Endothelial cell of umbilical vein (primary cell): ENCODE measurements at places on chromosomes 7 and 10. TPM values are rescaled to one million over a fixed set of nuclear protein-coding genes. Genes with fewer than 3 reads are reported as not detected.
A peak's percentile ranks its signal among the peaks of the same experiment; 100 is the strongest.

TAS2R5 gene
- total RNA-seq: 0.85 and 2.0 TPM in 2 replicates

FFAR4 gene
- total RNA-seq: not detected in 2 replicates

EPHB6 gene
- total RNA-seq: 2.9 TPM in 2 replicates

ADGRA1 gene
- total RNA-seq: not detected in 2 replicates

ETV1 gene
- total RNA-seq: 16.6 and 18.7 TPM in 2 replicates

ZNF804B gene
- not detected in 2 replicates for total RNA-seq

- DNase-seq: peak; percentile 96
Observed at GRCh38 chr10:16995867-16996529, 133.6 kb downstream of the CUBN start.

DNA sequence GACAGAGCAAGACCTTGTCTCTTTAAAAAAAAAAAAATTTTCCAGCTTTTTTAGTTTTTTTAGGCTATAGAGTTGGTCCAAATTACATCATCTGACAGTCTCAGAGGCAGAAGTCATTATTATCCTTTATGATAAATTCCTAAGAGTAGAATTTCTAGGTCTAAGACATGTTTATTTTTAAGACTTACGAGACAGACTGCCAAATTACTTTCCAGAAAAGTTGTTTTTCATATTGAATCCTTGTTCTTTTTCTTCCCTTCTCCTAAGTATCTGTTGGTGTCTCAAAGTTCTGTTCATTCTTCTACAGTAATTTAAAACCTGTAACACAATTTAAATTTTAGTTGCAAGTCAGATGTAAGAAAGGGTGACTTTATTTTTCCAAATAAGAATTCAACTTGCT lies 421.4 kb downstream of the GALNT17 start:
- DNase-seq: no peak

GRCh38 chr10:35398355-35398754 lies 62.0 kb downstream of the CCNY start:
- no peak for DNase-seq

DNA sequence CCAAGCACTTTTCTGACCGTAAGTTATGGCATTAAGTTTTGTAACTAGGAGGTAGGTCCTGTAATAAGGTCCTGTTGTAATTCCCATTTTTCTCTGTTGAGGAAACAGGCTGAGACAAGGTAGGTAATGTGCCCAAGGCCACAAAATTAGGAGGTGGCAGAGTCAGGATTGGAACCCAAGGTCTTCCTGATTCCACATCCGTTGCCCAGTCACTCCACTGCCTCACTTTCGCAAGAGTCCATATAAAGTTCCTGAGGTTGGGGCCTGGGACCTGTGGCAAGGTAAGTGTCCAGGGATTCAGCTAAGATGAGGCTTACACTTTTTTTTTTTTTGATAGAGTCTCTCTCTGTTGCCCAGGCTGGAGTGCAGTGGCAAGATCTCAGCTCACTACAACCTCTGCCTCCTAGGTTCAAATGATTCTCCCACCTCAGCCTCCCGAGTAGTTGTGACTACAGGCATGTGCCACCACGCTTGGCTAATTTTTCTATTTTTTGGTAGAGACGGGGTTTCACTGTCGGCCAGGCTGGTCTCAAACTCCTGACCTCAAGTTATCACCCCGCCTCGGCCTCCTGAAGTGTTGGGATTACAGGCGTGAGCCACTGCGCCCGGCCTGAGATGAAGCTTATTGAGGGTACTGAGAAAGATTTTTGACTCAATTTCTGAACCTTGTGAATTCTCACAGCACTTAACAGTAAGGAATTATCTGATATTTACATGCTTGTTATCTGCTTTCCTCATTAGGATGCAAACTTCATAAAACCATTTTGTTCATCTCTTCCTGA lies 20.3 kb upstream of the GNA12 start:
- DNase-seq: no peak

DNA sequence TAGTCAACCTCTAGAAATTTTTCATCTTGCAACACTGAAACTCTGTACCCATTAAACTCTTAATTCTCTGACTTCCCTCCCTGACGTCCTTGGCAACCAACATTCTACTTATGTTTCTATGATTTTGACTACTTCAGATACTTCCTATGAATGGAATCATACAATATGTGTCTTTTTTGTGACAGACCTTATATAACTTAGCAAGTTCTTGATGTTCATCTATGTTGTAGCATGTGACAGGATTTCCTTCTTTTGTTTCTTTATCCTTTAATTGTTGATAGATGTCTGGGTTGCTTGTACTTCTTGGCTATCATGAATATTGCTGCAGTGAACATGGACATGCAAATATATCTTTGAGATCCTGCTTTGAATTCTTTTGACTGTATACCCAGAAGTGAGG lies 240.8 kb downstream of the ADK start:
- peak; percentile 63 for DNase-seq

GRCh38 chr10:51620131-51620530 lies 79.3 kb downstream of the CSTF2T start:
- no peak for DNase-seq

DNA sequence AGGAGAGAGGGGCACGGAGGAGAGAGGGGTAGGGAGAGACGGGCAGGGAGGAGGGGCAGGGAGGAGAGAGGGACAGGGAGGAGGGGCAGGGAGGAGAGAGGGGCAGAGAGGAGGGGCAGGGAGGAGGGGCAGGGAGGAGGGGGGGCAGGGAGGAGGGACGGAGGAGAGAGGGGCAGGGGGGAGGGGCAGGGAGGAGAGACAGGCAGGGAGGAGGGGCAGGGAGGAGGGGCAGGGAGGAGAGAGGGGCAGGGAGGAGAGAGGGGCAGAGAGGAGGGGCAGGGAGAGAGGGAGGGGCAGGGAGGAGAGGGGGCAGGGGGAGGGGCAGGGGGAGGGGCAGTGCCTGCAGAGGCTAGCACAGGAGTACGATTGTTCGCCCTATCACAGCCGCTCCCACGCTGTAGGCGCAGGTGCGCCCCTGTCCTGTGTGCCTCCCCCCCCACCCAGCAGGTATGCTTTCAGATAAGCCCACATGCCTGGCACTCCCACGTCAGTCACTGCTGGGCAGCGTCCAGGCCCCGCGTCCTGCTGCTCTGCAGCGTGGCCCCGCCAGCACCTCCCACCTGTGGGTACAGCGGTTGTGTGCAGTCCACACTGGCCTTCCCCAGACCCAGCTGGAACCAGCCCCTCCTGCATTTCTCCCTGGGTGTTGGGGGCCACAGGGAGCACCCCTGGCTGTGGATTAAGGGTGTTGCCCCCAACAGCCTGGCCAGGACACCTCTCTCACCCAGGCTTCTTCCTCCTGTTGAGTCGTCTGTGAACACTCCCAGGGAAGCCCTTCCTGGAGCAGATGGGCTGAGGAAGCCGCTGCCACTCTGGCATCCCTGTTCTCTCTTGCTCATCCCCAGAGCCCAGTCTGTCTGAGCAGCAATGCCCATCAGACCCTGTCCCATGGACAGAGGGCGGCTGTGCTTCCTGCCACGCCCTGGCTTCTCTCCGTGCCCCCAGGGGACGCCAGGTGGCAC lies 10.8 kb downstream of the NKX6-2 start:
- DNase-seq: no peak

- peak; percentile 71 for DNase-seq
Observed at GRCh38 chr7:37198906-37199485, 249.7 kb downstream of the ELMO1 start.

DNA sequence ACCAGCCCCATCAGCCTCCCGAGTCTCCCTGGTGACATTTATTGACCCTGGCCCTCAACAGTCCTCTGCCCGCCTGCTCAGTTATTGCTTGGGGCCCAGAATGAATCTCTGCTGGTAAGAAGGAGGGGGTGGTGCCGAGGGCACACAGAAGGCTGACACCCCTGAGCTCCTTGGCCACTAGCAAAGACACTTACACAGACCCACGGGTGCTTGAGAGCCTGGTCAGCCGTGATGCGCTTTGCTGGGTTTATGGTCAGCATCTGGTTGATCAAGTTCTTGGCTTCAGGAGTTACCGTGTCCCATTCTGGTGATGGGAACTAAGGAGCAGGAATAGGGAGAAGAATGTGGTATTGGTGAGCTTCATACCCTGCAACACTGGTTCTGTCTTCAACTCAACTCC lies 27.3 kb downstream of the CAMK2G start:
- DNase-seq: no peak

- DNase-seq: no peak
Observed at GRCh38 chr10:93938140-93938539, 44.4 kb downstream of the SLC35G1 start.

- no peak for DNase-seq
Observed at GRCh38 chr7:67764289-67764688, 767.7 kb downstream of the TYW1 start.

DNA sequence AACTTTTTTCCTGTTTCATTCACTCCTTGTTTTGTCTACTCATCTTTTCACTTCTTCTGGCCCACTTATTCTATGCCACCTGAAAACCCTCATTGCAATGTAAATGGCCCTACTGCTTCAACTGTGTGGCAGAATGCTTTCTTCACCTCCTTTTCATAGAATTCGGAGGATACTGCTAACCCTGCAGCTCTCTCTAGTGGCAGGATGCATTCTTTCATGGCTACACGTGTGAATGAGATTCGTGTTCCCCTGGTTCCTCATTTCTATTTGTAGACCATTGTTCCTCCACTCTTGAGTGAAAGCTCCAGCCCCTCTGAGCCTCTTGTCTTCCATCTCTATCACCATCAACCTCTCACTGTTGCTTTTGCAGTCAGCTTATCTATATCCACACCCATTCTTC lies 20.9 kb upstream of the CYP26C1 start:
- DNase-seq: no peak

GRCh38 chr7:93015101-93015778 lies 102.5 kb downstream of the SAMD9 start:
- peak; percentile 90 for DNase-seq

GRCh38 chr7:7746458-7746857 lies 28.1 kb upstream of the RPA3 start:
- DNase-seq: no peak

GRCh38 chr10:63123727-63124362 lies 9.3 kb upstream of the NRBF2 start:
- DNase-seq: no peak

- DNase-seq: peak; percentile 91
Observed at GRCh38 chr7:108293149-108293612, 163.0 kb upstream of the LAMB4 start.

GRCh38 chr10:66837990-66838389 lies 87.8 kb upstream of the LRRTM3 start:
- no peak for DNase-seq

GRCh38 chr10:35608328-35608672 lies 3.2 kb downstream of the GJD4 start:
- DNase-seq: no peak

- DNase-seq: no peak
Observed at GRCh38 chr7:34928052-34928451, 109.2 kb downstream of the DPY19L1 start.

DNA sequence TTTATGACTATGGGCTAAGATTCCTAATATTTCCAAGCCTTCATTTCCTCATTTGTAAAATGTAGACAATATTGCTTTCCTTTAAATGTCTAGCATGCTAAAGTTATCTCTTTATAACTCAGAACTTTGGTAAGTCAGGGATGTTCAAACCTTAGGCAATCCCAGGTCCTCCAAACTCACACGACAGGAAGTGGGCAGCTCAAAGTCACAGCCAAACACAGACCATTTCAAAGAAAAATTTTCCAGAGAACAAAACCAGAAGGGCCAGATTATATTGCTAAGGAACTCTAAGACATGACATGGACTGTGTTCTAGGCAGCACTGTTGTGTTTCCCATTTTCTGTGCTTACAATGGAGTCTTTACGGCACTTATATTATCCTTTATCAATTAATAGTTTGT lies 87.8 kb upstream of the DYNC1I1 start:
- no peak for DNase-seq

GRCh38 chr7:101162551-101163278 lies 2.7 kb downstream of the VGF start:
- DNase-seq: no peak

- no peak for DNase-seq
Observed at GRCh38 chr10:2019281-2019680, 282.0 kb upstream of the ADARB2 start.

GRCh38 chr7:16365177-16365576 lies 56.2 kb downstream of the CRPPA start:
- DNase-seq: no peak

DNA sequence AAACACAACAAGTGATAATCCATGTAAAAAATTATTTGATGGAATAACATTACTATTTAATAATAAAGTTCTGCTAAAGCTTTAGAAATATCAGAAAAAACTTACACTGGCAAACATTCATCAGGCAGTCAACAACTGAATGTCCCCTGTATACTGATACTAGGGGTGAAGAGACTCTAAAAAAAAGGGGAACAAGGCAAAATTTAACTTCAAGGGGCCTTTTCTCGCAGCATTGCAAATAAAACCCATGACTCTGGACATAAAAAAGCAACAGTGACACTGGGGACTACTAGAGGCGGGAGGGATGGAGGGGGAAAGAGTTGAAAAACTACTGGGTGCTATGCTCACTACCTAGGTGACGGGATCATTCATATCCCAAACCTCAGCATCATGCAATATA lies 5.8 kb upstream of the IFRD1 start:
- DNase-seq: no peak

DNA sequence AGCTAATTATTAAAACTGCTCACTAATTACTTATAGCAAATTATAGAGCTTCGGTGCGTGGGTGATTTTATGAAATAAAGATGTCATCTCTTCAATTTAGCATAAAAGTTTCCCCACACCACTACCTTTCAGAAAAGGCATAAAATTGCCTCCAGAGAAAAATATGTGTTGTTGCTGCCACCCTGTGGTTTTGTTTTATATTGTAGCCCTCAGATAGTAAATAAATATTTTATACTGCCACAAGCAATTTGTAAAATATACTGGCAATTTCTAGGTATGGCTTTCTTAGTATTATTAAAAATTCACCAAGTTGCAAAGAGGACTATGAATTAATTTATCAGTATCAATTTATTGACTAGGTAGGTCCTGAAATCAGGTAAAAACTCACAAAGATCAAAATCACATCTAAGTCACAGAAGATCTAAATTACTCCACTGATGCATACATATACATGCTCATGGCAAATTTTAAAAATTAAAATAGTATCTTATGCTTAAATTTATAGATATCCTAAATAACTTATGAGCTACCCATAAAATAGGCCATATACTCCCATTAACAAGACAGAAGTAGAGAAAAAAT lies 26.5 kb downstream of the ASNS start:
- DNase-seq: peak; percentile 36
